ENCODE measurements at places on chromosomes 1 and 21.
A peak's percentile ranks its signal among the peaks of the same experiment; 100 is the strongest.

DNA sequence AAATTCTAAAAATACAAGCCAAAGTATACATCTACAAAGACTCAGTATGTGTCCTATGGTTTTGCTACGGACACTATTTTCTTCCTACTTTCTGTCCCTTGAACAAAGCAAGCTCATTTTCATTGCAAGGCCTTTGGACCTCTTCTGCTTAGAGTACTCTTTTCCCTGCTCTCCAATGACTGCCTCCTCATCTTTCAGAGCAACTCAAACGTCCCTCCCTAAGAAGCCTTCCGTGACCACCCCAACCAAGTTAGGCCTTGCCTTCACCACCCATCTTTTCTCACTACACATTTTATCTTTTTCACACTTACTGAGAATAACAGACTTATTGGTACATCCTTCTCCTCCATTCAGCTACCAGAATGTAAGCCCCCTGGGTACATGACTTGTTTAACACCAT is 39.9 kb downstream of the ENAH start:
- no peak for DNase-seq

DNA sequence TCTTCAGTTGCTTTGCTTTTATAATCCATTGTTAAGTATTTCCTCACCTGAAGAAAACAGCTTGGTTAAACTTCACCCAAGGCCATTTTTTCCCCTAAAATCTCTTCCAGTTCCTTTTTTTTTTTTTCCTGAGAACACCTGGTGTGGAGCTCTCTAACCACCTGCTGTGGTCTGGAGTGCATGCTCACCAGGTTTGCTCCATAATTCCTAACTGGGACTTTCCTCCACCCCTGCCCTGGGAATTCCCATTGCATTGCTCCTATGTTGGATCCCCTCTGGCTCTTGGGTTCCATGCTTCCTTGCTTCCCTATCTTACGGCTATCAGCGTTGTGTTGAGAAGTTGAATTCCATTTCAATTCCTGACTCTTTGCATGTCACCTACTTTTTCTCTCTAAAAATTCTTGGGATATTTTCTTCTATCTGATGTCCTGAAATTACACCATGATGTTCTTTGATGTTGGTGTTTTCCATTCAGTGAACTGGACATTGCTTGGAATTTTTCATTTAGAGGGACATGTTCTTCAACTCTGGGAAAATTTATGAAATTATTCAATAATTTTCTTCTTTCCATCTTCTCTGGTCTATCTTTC is 19.6 kb upstream of the DYRK1A start:
- no peak for DNase-seq

GRCh38 chr1:203342192-203342940 is 8.6 kb downstream of the FMOD start:
- DNase-seq: peak; percentile 31

DNA sequence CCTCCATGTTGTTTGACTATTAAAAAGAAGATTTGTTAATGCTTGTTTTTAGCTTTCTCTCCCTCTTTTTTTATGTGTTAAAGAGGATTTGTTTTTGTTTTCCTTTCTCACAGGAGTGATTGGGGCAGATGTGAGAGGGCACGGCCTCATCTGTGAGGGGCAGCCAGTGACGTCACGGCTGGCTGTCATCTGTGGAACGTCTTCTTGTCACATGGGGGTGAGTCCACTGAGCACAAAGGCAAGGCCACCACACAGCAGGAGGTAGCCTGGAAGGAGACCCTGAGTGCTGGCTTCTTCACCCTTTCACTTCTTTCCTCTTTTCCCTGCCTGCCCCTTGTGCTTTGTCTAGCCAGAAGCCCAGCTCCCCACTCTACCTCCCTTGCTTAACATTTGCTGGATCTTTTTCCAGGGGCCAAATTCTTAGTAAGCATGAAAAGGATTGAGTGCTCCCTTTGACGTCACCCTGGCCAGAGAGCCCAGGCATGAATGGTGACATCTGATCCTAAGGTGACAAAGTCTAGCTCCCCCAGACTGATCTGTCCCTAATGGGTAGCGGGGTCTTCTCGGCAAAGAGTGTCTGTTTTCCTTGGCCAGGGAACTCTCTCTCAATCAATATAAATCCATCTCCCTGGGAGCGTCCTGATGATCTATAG is 257.2 kb downstream of the FGGY start:
- no peak for DNase-seq

- no peak for DNase-seq
Observed at GRCh38 chr1:27634985-27635367, at the start of gene FGR. Gene FGR, minus strand, starts transcription at chr1:27635185. Its CDS starts 11,269 bp downstream, at chr1:27623916.

DNA sequence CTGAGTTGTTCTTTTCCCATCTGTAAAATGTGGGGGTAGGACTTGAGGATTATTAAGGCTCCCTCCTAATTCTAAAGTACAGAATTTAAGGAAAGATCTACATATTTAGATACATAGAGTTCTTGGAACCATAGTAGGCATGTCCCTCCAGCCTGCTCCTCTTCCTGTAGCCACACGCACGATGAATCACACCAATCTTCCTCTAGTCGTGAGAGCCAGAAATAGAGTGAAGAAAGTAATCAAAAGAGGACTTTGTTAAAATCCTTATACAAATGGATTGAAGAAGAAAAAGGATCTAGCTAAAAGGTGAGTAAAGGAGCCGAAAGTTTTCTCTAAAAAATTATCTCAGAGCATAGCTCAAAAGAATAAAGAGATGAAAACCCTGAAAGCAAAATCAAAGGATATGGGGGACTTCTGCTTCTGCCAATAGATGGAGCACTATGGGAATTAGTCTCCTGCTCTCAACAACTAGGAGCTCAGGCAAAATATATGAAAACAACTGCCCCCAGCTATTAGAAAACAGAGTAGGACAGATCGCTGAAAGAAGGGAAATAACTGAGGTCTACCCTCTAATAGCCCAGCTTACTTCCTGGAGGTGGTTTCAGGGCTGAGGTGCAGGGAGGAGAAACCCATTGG is 8.5 kb downstream of the C1orf141 start:
- no peak for DNase-seq

GRCh38 chr1:112061056-112061455 is 71.6 kb upstream of the KCND3 start:
- DNase-seq: no peak

- DNase-seq: no peak
Observed at GRCh38 chr1:177809819-177810218, 160.0 kb downstream of the SEC16B start.

DNA sequence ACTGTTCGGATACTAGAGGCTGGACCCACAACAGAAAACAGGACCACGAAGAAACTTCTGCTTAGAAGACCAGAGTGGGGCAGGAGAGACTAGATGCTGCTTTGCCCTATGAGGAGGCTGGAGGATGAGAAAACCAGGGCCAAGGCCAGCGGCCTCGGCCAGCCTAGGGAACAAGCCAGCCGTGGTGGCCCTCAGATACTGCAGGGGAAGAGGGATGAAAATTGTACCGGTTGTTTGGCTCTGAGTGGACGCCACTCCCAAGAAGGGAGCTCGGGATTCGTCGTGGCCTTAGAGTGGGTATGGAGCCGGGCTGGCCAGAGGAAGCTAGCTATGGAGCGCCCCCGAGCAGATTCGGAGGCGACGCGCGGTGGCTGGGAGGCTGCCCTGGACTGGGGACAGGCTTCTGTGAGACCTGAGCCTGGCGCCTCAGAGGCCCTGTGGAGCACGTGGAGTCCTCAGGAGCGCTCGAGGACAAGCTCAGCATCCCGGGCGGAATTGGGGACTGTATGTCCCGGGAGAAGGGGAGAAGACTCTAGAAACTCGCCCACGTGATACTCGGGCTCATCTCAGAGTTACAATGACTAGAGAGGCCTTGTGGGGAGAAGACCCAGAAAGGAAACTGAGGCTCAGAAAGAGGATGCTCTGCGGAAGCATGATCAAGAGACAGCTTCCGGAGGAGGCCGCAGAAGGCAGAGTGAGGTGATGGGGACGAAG is 2.8 kb downstream of the PRRX1 start:
- no peak for DNase-seq

- DNase-seq: no peak
Observed at GRCh38 chr1:239126884-239127283, 259.5 kb upstream of the CHRM3 start.

GRCh38 chr1:53799141-53799540 is 39.0 kb downstream of the NDC1 start:
- no peak for DNase-seq

- DNase-seq: no peak
Observed at GRCh38 chr1:42109600-42109999, 43.6 kb upstream of the GUCA2B start.

GRCh38 chr1:226324479-226324878 is 15.5 kb upstream of the LIN9 start:
- DNase-seq: no peak

DNA sequence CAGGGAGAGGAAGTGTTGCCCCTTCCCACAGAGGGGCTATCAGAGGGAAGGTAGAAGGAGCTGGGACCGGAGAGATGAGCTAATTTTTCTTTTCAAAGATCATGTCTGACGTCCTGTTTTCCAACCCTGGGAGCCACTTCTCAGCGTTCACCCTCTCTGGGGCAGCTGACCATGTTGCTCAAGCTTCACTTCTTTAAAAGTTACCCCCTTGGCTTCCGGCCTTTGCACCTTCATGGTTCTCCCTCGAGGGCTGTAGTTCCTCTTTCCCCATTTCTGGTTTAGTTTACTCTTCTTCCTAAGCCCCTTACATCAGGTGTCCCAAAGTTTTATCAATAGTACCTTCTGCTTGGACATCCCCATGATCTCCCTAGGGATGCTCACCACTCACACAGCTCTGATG is 23.8 kb upstream of the CSF1 start:
- no peak for DNase-seq

DNA sequence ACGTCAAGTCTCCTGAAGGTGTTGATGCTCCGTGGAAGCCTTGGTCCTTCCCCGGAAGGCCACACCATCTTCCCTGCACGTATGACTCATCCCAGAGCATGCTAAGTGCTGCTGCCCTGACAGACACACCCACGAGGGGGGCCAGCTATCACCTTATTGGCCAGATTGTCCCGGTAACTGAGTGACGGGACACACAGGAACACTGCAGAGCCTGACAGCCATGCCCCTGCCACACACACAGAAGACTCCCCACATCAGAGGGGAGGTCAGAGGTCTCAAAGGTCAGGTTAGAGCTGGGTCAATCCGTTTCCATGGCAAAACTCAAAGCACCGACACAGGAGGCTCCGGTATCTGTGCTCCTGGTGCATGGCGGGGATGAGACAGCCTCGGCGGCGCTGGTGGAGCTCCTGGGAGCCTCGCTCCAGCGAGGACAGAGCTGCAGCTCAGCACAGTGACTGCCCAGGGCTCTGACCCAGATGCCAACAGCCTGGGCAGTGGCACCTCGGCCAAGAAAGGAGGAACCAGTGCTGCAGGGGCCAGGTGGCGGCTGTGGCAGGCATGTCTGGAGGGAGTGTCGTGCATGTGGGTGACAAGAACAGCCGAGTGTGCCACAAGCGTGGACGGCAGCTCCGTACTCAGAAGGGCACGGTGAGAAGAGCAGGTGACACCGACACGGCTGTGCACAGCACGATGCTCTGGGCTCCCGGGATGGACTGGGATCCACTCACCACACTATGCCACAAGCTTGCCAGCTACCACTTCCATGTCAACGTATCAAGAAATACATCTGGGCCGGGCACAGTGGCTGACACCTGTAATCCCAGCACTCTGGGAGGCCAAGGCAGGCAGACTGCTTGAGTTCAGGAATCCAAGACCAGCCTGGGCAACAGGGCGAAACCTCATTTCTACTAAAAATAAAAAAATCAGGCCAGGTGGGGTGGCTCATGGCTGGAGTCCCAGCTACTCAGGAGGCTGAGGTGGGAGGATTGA is 14.8 kb upstream of the TMEM240 start:
- no peak for DNase-seq

- DNase-seq: no peak
Observed at GRCh38 chr1:41013796-41014195, 7.7 kb downstream of the SLFNL1 start.

GRCh38 chr1:174167265-174167803 is 8.0 kb downstream of the RABGAP1L start:
- DNase-seq: no peak

DNA sequence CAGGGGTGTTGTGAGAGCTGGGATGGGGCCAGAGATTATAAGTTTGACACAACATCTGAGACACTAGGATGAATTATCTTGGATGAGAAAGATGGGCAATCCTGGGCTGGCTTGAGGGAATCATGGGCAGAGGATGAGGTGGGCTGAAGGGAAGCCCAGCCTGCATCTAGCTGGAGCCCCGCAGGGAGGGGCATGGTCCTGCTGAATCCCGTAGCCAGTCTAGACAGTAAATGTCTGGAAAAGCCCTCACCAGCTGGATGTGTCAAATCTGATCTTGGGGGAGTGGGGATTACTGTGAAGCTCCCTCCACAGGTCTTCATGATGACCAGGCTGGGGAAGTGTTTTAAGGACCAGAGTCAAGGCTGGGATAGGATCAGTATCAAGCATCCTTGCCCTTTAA is 3.6 kb upstream of the CASQ1 start:
- no peak for DNase-seq

DNA sequence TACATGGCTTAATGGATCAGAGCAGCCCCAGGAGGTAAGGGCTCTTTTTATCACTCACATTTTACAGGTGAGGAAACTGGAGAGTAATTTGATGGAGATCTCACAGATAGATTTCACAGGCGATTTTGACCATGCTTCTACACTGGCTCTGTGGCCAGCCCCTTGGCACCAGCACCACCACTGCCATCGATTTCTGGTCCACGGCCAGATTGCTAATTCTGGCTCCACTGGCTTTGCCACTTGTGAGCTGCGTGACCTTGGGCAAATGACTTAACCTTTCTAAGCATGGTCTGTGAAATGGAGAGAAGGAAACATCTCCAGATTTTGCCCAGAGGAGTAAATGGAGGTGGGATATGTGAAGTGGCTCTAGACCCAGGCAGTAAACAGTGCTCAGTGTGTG is 32.6 kb downstream of the KCNC4 start:
- no peak for DNase-seq

- no peak for DNase-seq
Observed at GRCh38 chr1:11539850-11540772, 61.2 kb downstream of the DISP3 start.

DNA sequence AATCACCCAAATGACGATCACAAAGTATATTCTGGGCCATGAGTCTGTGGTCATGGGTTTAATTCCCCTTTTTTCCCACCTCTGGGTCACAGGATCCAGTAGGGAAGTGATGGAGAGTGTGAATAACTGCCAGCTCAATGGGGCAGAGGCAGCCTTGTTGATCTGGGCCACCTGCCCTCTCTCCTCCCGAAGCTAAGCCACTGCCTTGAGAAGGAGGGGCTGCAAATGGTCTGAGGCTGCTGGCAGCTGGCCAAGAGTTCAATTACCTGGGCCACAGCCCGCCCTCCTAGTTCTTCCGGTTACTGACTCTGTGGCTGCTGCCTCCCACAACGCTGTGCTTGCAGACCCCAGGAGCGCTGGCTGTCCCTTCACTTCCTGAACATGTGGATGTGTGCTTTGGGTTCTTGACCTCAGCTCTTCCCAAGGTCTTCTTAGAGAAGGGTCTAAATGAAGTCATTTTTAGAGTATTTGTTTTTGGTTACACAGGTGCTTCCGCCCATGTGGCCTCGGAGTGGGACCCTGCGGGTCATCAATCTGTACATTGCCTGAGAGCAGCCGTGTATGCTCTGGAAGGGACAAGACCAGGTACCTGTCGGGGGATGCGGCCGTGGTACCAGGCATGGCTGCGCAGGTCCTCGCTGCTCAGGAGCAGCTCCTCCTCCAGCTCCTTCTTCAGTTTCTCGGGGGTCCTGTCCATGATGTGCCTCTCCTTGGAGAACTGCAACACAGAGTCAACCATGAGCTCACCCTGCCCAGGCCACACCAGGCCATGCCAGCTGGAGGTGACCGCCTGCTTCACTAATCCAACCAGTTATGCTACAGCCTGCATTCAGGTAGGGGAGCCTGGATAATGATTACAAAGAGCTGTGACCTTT is 89.7 kb downstream of the BCAR3 start:
- DNase-seq: no peak

GRCh38 chr1:180539136-180539535 is 19.6 kb upstream of the OVAAL start:
- DNase-seq: no peak

- DNase-seq: no peak
Observed at GRCh38 chr21:38721958-38722357, 83.8 kb upstream of the ETS2 start.

All from HCT116 (cell line).